ENCODE measurements at places on chromosomes 12 and 14. TPM values are rescaled to one million over a fixed set of nuclear protein-coding genes. Genes with fewer than 3 reads are reported as not detected.
A peak's percentile ranks its signal among the peaks of the same experiment; 100 is the strongest.

Gene HCAR3
- 0.50 TPM for total RNA-seq

Gene KLHL33
- total RNA-seq = 0.22 TPM

Gene SNRNP35
- total RNA-seq = 27.3 TPM

Gene PPP2R5C
- total RNA-seq = 210 TPM

Gene LDHB
- 705 TPM for total RNA-seq

- H3K4me1 ChIP-seq = peaks cover 5% of the 10 kb centered on the region
- no peak for DNase-seq
- no peaks in the 10 kb centered on the region for H3K27me3 ChIP-seq
- peaks cover 23% of the 10 kb centered on the region for H3K36me3 ChIP-seq
- H3K27ac ChIP-seq = no peak overlapping the region
These were observed 219.6 kb downstream of the CCDC91 start for GRCh38 chr12:28409892-28410291.

DNA sequence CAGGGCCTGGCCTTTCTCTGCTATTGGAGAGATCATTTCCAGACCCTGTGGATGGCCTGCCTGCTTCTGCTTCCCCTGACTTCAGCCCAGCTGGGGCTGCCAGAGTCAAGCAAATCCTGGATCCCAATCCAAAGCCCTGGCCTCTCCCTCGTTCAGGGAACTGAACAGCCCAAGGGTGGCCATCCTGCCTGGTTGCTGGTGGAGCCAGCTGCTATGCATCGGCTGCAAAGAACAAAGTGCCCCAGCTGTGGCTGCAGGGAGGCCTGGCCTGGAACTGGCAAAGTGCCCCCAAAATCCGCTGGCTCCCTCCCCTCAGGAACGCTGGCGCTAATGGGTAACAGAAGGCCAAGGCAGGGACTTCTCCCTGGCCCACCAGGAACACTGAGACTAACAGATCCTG lies 56.4 kb downstream of the LRRC74A start:
- H3K4me3 ChIP-seq = no peak overlapping the region
- no peaks in the 10 kb centered on the region for H3K4me1 ChIP-seq
- DNase-seq = no peak
- H3K27ac ChIP-seq = no peak overlapping the region
- no peaks in the 10 kb centered on the region for H3K36me3 ChIP-seq
- H3K27me3 ChIP-seq = no peaks in the 10 kb centered on the region

- no peak within 1 kb of the TSS for H3K4me3 ChIP-seq
- peak; percentile 75 for DNase-seq
- no peak within 1 kb of the TSS for H3K27ac ChIP-seq
- peaks cover 16% of the 10 kb centered on the region for H3K4me1 ChIP-seq
These were observed at the start of gene SLC2A3 for GRCh38 chr12:7935590-7936581. SLC2A3 (minus strand) TSS chr12:7936187; CDS start chr12:7936034, 153 bp downstream.

DNA sequence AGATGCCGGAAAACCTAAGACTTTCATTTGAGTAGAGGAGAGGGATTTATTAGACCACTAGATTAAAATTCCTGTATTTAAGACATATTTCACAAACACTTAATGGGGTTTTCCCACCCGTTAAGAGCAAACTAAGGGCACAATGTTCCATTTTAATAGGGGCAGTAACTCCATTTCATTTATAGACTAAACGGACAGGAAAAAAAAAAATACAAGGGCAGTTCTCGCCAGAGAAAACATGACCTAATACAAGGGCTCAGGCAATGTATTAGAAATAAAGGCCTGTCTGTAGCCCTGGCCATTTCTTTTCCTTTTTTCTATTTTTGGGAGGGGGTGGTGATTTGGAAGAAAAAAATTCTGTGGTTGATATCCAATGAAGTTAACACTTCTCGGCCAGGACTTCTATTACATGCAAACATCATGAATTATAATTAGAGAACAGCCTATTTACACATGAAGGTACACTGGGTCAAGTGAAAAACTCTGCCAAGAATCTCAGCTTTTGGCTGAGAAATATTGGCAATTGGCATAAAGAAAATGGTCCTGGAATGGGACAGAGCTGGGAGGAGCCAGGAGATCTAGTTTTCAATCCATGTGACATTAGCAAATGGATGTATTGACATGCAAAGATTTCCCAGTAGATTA lies 641.1 kb upstream of the TBX3 start:
- H3K27me3 ChIP-seq = no peaks in the 10 kb centered on the region
- H3K4me1 ChIP-seq = no peaks in the 10 kb centered on the region
- H3K36me3 ChIP-seq = peaks cover 4% of the 10 kb centered on the region

- no peak for DNase-seq
- H3K4me3 ChIP-seq = no peak overlapping the region
- H3K36me3 ChIP-seq = no peaks in the 10 kb centered on the region
- H3K27me3 ChIP-seq = no peaks in the 10 kb centered on the region
- no peak overlapping the region for H3K27ac ChIP-seq
These were observed 54.7 kb downstream of the FGD4 start for GRCh38 chr12:32454075-32454474.

DNA sequence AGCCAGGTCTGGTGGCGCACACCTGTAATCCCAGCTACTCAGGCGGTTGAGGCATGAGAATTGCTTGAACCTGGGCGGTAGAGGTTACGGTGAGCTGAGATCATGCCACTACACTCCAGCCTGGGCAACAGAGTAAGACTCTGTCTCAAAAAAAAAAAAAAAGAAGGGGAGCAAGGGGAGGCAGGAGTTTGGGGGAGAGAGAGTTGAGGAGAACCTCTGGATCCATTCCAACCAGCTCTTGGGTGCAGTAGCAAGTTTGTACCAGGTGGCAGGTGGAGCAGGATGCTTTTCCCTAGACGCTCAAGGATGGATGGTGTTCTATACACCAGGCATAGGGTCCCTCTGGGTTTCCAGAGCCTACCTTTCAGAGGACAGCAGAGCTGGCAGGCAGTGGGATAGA lies 1.9 kb downstream of the NFE2 start:
- peaks cover 45% of the 10 kb centered on the region for H3K4me1 ChIP-seq
- H3K27me3 ChIP-seq = peaks cover 20% of the 10 kb centered on the region
- no peaks in the 10 kb centered on the region for H3K36me3 ChIP-seq
- no peak overlapping the region for H3K27ac ChIP-seq

- H3K4me1 ChIP-seq = peaks cover 13% of the 10 kb centered on the region
- H3K4me3 ChIP-seq = no peak overlapping the region
- H3K27me3 ChIP-seq = no peaks in the 10 kb centered on the region
- DNase-seq = no peak
- peaks cover 20% of the 10 kb centered on the region for H3K36me3 ChIP-seq
These were observed 142.1 kb downstream of the KIF21A start for GRCh38 chr12:39300799-39301198.

DNA sequence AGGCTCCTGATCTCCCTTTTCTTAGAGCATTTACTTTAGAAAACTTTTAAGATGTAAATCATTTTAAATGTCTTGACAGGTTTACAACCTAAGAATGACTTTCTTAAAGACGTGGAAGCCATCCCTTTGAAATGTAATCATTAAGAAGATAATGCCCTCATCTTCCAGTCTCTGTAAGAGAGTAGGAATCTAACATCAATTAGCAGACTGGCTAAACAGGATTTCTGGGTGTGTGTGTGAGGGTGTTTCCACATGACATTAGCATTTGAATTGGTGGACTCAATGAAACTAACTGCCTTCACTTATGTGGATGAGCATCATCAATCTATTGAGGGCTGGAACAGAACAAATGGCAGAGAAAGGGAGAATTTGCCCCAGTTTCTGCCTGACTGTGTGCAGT lies 329.5 kb downstream of the RPL10L start:
- H3K27ac ChIP-seq = no peak overlapping the region
- H3K27me3 ChIP-seq = no peaks in the 10 kb centered on the region
- peaks cover 9% of the 10 kb centered on the region for H3K36me3 ChIP-seq
- no peak overlapping the region for H3K4me3 ChIP-seq

DNA sequence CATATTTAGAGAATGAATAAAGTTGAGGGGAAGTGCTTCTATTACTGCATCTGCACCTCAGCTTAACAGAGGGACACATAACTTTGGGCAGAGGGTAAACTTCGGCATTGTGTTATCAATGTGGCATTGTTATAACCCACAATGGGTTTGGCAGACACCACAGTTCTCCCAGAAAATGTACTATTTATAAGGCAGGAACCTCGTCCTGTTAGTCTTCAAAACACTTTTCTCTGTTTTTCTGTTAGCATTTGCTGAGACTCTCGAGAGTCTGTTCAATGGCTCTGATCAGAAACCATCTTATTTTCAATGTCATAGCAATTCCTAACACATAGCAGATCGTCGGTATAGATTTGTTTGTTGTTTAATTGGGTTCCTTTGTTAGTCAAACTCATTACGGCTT lies 13.9 kb downstream of the PPP1R36 start:
- H3K27me3 ChIP-seq = no peaks in the 10 kb centered on the region
- no peak overlapping the region for H3K27ac ChIP-seq
- no peaks in the 10 kb centered on the region for H3K36me3 ChIP-seq
- DNase-seq = no peak

GRCh38 chr14:102570334-102570995 lies 22.0 kb upstream of the RCOR1 start:
- H3K4me3 ChIP-seq = no peak overlapping the region
- no peak overlapping the region for H3K27ac ChIP-seq
- no peak for DNase-seq
- peaks cover 14% of the 10 kb centered on the region for H3K4me1 ChIP-seq
- H3K27me3 ChIP-seq = peaks cover 1% of the 10 kb centered on the region

DNA sequence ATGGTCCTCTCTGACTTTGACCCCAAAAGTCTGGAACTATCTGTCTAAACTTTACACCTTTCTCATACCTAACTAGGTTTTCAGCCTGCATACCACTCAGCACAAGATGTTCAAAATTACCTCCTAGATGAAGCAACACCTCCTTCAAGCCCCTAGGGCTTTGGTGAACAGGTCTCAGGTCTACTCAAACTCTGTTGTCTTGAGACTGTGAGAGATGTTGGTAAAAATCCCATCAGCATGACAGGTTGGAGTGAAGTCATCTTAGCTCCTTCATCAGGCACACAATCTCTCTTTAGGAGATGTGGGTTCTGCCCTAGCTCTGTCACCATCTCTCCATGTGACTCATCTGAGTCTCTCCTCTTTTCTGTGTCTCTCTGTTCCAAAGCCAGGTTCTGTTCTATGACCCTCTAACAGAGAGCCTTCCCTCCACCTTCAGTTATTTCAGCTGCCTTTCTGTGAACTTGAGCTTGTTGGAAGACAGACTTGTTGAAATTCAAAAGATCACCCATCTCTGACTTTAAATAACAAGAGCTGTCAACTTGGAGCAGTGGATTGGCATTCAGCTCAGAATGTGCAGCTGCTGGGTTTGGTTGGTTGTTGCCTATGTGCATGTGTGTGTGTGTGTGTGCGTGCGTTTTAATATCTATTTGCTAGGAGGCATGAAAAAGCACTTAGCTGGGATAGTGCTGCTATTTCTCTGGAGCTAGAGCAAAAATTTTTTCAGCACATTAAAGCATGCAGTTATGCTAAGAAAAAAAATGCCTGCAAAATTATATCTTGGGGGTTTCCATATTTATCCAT lies 130.7 kb downstream of the CRACR2A start:
- peaks cover 10% of the 10 kb centered on the region for H3K4me1 ChIP-seq
- H3K36me3 ChIP-seq = peaks cover 24% of the 10 kb centered on the region
- no peak for DNase-seq

All from natural killer cell treated with Interleukin-12 subunit alpha and Interleukin-12 subunit beta and Interleukin-15 and Interleukin-18, amount 100 ng/mL, for 72 hours (primary cell).